ENCODE measurements at places on chromosomes 7 and 10.

- no peak for DNase-seq
Measured at GRCh38 chr7:113883096-113883495, 35.7 kb downstream of the PPP1R3A start.

GRCh38 chr7:154212861-154213260 lies 160.7 kb downstream of the DPP6 start:
- DNase-seq, result no peak

GRCh38 chr10:44967616-44968015 lies 8.0 kb downstream of the RASSF4 start:
- DNase-seq, result peak; percentile 75

- DNase-seq, result no peak
Measured at GRCh38 chr10:95229724-95230627, 35.9 kb downstream of the ACSM6 start.

GRCh38 chr10:86753051-86753450 lies 3.4 kb upstream of the BMPR1A start:
- DNase-seq, result no peak

DNA sequence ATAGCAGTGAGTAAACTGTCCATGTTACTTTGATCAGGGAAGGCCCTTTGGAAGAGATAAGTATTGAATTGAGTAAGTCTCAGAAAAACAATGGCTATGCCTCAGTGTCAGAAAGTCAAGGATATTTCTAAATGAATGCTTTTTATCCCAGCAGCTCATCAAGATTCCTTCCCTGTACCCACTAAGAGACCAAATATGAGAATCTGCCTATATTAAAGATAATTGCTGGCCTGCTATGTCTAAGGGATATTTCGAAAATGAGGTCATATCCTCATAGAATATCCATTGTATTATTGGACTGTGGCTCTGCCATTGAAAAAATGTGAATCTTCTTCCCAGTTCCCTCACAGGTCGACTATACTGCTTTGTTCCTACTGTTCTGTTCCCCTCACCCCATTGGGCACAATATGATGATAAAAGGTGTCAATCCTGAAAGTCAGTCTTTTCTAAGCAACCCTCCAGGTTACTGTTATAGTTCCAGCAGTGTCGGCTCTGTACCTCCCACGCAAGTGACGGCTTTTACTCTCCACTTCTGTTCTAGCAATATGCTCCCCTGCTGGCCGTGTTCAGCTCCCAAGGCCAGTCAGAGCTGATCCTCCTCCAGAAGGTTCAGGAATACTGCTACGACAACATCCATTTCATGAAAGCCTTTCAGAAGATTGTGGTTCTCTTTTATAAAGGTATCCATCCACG lies 51.7 kb downstream of the BZW2 start:
- DNase-seq, result no peak

GRCh38 chr10:119350502-119351097 lies 143.2 kb downstream of the GRK5 start:
- DNase-seq, result no peak

DNA sequence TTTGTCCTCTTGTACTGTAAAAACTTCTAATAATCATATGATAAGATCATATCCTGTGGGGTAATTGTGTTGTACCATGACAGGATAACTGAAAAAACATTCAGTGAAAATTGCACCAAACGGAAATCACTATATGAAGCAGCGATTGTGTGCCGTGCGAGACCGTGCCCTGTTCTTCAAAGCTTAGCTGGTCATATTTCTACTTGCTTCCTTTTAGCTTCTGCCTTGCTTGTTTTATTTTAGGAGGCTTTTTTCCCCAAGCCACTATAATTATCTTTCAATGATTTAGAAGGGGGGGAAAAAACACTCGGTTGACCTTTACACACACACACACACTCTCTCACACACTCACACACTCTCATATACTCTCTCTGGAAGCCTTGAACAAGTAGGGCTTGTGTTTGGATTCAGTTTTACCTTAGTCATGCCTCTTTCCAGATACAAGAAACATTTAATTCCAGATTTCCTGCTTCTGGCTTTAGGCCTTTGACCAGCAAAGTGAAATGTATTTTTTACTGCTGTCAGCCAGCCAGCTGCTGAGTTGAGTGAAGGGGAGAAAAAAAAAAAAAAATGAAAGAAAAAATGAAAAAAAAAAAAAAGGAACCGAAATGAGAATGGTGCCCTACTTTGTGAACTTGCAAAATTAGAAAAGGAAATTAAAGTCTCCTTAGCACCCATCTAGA lies 181.4 kb downstream of the ARID5B start:
- DNase-seq, result peak; percentile 50

DNA sequence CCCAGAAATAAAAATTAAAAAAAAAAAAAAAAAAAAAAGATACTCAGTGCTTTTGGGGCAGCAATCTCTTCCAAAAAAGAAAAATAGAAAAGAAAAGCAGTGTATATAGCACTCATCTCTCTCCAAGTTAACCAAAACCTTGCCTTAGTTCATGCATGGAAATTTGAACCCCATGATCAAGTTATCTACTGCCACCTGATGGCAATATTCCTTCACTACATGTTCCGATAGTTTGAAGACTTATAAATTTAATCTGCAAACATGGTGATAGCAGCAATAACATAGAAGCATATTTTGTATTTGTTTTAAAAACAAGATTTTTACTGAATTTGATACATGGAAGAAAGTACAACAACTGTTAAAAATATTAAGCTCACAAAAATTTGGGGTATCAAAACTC lies 48.6 kb upstream of the SLIT1 start:
- DNase-seq, result peak; percentile 45

DNA sequence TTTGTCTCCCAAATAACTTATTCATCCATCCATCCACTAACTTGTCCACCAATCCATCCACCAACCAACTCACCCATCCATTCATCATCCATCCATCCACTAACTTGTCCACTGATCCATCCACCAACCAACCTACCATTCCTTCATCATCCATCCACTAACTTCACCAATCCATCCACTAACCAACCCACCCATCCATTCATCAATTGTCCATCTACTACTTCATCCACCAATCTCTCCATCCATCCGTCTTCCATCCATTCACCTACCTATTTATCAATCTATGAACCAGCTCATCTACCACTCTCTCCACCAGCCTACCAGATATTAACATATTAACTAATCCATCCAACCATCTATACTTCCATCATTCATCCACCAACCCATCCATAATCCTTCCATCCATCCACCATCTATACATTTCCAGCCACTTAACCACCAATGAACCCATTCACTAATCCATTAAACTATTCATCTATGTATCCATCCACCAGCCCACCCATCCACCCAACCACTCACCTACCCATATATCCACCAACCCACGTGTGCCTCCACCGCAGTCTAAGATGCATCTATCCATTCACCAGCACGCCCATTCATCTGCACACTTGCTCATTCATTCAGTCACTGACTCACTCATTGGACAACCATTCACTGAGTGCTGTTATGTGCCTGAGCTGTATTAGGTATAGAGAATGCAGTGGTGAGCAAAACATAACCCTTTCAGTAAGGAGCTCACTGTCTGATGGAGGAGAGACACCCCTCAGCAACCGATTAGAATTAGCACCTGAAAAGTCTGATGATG lies 19.8 kb upstream of the TBL2 start:
- DNase-seq, result no peak

- DNase-seq, result no peak
Measured at GRCh38 chr7:109695419-109695818, 1125.7 kb downstream of the DNAJB9 start.

- DNase-seq, result no peak
Measured at GRCh38 chr7:73909996-73910395, 49.0 kb downstream of the TMEM270 start.

DNA sequence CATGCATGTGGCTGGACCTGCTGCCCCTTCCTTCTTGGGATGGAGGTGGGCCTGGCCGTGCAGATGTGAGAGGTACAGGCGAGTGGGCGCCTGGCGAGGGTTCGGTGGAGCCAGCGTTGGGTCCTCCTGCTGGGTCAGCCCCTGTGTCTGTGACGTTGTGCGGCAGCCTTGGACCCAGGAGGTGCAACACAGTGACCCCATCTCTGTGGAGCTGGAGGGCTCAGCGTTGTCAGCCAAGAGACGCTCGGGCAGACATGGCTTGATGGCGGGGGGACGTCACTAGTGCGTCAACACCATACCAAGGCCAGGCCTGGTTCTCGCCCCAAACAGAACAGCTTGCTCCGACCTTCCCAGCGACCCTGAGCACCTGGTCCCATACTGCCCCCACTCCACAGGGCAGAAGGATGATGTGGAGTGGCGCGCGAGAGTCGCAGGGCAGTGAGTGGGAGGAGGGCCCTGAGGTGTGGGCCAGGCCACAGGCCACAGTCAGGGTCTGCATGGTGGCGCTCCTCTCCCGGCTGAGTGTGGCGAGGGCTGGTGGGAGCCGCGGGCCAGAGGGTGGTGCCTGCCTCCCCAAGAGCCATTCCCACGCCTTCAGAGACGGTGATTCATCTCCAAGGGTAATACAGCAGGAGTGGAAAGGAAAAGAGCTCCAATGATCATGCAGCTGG lies 184.4 kb downstream of the DNAJB6 start:
- no peak for DNase-seq

- DNase-seq, result no peak
Measured at GRCh38 chr7:100167912-100168323, 499 bp downstream of the GAL3ST4 start.

GRCh38 chr7:5624386-5625365 lies 156.8 kb downstream of the RNF216 start:
- DNase-seq, result no peak

- peak; percentile 67 for DNase-seq
Measured at GRCh38 chr10:14564268-14564744, 210.4 kb downstream of the FAM107B start.

DNA sequence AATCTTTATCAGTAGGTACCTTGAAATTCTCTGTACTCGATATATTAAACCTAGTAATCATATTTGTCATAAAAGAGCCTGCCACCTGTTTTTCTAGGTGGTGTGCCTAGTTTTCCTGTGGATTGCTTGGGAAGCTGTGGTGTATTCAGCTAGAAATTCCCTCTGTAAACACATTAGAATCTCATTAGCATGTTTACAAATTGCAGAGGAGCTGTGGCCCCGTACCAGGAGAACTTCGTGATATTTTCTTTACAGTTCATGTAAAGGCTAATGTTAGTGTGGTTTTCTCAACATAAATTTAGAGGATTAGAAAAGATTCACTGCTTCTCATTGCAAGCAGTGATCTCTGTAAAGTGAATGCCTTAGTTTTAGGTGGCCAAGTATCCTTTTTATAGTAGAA lies 144.7 kb downstream of the CCSER2 start:
- DNase-seq, result no peak

- DNase-seq, result no peak
Measured at GRCh38 chr10:15737656-15738055, 17.9 kb upstream of the ITGA8 start.

GRCh38 chr7:98557538-98558031 lies 59.5 kb upstream of the NPTX2 start:
- no peak for DNase-seq

GRCh38 chr10:99685597-99685967 lies 26.3 kb downstream of the ENTPD7 start:
- DNase-seq, result peak; percentile 79

GRCh38 chr7:48621076-48621475 lies 303.3 kb upstream of the CDC14C start:
- DNase-seq, result no peak

- no peak for DNase-seq
Measured at GRCh38 chr7:17206349-17206905, 92.0 kb upstream of the AHR start.

DNA sequence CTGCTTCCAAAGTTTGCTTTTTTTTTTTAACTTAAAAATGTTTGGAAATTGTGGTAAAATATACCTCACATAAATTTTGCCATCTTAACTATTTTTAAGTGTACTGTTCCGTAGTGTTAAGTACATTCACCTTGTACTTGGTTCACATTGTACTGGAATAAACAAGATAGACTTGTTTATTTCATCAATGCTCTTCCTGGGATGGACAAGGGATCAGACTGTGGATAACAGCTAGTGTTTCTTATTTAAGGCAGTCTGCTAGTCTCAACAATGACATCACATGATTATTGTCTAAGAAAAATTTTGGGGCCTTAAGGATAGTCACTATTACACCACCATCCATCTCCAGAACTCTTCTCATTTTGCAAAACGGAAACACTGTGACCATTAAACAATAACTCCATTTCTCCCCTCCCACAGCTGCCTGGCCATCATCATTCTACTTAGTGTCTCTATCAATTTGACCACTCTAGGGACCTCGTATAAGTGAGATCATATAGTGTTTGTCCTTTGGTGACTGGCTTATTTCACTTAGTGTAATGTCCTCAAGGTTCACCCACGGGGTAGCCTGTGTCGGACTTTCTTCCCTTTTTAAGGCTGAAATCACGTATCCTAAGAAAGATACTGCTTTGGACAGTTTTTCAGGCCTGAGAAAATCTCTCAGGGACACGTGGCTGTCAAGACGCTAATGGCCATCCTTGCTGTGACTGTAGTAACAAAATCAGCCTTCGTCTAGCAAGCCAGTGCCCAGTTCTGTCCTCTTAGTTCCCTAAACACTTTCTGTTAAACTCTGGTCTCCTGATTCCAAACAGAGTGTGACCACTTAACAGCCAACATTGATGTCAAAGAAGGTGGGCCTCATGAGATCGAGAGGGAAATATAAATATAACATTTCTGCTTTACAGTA lies 305.2 kb downstream of the FRMD4A start:
- DNase-seq, result no peak

DNA sequence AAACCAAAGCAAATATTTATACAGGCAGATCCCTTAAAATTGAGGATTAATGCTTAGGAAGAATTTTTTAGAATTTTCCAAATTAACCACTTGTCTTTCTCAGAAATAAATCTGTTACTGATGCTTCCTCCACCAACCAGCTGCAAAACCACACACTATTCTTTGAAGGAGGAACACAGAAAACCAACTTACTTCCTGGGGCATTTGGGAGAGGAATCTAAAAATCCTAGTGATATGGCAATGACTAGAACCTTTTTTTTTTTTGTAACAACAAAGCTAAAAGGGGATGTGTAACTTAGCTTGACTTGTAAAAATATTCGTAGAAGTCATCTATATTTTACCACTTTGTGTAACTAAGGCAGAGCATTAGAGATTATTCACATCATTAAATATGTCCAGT lies 5.1 kb upstream of the TM9SF3 start:
- no peak for DNase-seq

DNA sequence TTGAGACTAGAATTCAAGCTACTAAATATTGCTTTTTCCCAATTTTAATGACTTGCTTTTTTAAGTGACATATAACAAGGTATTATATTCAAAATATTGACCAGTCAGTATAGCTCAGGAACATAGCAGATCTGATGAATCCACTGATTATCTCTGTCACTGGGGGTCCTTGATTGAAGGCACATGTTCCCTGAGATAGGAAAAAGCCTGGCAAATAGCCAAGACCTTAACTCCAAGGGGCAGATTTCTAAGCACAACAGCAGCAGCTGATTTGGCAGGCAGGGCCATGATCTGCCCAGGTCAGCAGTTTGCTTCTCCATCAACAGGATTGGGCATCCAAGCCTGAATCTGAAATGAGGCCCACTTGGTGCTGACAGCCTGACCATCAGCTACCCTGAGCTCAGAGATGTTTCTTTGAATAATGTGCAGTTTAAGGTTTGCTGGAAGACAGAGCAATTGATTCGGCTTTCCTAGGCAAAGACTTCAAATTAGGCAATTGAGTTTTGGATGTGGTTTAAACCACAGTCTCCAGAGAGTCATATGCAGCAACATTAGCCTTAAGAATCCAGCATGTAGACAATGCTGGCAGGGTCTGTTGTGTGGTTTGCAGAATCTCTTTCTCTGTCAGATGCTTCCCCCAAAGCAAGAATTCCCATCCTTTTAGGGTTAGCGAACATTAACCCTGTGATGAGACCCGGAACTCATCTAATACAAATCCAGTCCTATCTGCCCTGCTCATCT lies 352.6 kb downstream of the ADRA2A start:
- DNase-seq, result no peak

- DNase-seq, result no peak
Measured at GRCh38 chr7:129258649-129259389, 34.0 kb downstream of the AHCYL2 start.

Data from inflammatory macrophage treated with lipopolysaccharide for 1 hour (primary cell).